ENCODE measurements at places on chromosomes 2 and 18.

DNA sequence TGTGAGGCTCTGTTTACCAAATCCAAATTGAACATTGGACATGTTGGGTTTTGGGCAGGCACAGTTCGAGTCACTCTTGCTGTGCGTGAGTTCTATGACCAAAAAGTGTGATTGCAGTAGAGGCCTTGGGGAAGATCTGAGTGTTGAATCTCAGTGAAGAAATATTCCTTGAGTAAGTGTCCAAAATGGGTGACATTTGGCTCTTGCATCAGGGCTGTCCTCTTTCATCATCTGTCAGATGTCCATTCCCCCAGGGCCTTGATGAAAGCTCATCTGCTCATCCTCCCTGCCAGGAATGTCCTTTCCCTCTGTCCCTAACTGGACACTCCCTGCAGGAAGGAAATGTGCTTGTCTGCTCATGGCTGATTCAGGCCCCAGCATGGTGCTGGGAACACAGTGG, 6.4 kb upstream of the SFTPB start:
- no peak for DNase-seq

GRCh38 chr18:11336241-11336640, 186.9 kb upstream of the PIEZO2 start:
- DNase-seq: no peak

DNA sequence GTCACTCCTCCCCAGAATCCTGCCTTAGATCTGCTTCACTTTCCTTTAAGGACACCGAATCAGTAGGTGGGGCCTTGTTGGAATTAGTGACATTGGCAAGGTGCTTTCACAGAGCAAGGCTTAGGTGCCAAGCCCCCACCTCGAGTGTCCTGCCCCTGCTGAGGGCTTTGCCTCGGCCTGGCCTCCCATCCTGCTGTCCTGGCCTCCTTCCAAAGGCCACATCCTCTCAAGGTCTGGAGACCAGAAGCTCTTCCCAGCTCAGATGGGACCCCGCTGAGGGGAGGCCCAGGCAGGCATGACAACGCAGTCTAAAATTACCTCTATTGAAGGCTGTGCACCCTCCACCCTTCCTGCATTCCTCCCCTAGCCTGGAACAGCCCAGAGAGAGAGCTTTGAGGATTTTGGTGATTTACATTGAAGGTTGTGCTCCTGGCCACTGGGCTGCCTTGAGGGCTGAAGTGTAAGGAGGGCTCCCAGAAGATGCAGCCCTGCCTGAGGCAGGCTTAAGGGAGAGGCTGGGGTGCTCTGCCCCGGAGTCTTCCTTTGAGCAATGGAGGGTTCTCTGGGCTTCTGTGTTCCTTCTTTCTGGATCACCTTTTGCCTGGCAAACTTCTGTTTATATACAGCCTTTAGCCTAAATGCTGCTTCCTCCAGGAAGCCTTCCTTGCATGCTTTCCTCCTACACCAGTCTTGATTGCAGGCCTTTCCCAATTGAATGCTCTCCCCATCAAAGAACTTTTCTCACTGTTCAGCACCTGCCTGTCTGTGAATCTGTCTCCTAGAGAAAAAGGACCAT, 154.4 kb downstream of the DDX1 start:
- no peak for DNase-seq

GRCh38 chr18:23574611-23575308, 11.5 kb downstream of the NPC1 start:
- no peak for DNase-seq

DNA sequence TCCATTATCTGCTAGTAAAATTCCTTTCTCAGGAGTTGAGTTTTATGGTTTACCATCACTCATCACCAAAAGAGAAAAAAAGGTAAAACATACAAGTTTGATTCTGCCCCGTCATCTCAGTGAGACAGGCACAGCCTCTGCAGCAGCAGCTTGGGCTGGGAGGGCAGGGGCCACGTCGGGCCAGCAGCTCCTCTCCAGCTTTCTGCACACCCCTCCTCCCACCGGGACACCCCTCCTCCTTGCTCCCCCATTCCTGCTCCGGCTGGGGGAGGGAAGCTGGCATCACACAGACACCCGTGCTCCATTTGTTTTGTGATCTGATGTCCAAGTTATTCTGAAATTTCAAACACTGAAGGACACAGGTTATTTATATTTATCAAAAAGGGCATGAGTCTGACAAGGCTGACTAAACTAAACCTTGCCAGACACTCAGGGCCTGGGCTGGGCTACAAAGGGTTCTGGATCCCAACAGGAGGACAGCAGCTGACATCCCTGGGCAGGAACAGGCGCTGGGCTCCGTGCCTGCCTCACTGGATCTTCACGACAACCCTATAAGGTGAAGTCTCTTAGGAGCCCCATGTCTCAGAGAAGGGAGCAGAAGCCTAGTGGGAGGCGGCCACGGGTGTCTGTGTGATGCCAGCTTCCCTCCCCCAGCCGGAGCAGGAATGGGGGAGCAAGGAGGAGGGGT, 71.4 kb downstream of the HDAC4 start:
- DNase-seq: no peak

DNA sequence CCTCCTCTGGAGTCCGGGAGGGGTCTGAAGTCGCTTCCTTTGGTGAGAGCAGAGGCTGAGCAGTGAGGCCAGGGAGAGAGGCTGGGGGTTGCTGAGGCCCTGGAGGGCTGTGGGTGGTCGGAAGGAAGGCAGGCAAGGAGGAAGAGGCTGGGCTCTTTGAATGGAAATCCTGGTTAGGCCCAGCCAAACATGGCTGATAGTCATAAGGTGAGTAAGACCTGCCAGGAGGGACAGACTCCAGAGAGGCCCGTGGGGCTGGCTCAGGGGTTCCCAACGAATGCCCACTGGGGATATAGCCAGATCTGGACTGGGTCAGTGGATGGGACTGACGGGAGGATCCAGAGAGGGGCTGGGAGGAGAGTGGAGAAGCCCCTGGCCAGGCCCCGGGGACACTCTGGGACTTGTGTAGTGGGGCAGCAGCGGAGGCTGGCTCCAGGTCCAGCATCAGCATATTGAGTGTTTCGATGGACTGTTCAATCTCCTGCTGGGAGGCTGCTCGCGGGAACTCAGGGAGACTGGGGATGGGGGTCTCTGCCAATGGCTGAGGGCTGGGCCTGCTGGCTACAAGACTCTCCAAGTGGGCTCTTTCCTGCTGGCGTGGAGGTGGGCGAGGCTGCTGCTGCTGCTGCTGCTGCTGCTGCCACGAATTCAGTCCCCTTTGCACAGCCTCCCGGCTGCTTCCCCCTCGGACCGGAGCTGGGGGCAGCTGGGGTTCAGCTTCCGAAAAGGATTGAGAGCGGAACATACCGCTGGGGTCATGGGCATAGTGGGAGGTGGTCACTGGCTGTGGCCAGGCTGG, 155.0 kb downstream of the TNS1 start:
- DNase-seq: no peak

- no peak for DNase-seq
Measured at GRCh38 chr2:161122772-161123530, 37.3 kb upstream of the TANK start.

- no peak for DNase-seq
Measured at GRCh38 chr2:186327251-186327868, 158.7 kb upstream of the ZC3H15 start.

DNA sequence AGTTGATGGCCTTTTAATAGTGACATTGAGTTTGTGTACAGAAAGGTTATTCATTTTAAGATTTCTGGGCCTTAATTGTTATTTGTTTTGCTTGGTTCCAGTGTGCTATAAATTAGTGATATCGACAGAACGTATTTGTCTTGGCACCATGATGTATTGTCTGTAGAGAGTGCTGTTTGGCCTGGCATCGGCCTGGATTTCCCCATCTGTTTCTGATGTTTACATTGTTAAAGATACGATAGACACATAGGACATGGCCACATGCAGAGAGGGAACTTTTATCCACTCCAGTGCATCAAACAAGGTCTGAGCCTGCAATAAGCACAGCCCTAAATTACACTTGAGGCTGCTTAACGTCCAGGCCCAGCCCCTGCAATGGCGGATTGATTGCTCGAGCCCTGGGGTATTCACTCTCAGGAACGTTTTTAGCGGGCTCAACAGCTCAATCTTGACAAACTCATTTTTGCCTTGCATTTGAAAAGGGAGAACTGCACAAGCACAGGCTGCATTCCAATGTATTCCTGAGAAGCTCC, 144.7 kb downstream of the SLC4A3 start:
- peak; percentile 77 for DNase-seq

GRCh38 chr2:98726205-98726604, 4.7 kb downstream of the MGAT4A start:
- no peak for DNase-seq

- no peak for DNase-seq
Measured at GRCh38 chr2:11417946-11418585, 47.9 kb downstream of the E2F6 start.

GRCh38 chr18:32373505-32373904, 97.2 kb downstream of the GAREM1 start:
- DNase-seq: no peak

DNA sequence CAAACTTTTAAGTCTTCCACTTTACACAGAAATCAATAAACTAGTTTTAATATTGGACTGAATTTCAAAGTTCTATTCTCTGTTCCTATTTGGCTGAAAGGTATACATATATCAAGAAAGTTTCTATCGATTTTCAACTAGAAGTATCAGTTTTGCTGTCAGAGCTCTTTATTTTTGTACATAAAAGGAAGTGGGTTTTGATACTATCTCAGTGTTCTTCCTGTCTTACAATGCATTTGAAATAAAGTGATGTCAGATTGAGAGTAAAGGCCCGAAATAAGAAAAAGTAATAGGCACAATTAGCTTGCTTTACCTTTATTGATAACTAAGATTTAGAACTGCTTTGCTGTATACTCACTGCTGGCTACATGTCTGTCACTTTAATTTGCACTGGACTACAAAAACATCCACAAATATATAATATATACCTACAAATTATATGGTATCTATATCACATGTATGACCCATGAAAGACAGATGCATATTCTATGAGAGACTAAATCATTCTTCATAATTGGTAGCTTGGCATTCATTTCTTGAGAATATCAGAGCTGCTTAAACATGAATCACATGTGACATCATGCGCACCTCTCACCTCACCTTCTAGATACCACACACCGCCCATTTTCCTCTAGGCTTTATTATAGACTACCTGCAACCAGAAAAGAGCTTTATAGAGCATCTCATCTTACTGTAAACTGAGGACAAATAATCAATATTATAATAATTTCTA, 83.6 kb downstream of the ASXL2 start:
- DNase-seq: no peak

DNA sequence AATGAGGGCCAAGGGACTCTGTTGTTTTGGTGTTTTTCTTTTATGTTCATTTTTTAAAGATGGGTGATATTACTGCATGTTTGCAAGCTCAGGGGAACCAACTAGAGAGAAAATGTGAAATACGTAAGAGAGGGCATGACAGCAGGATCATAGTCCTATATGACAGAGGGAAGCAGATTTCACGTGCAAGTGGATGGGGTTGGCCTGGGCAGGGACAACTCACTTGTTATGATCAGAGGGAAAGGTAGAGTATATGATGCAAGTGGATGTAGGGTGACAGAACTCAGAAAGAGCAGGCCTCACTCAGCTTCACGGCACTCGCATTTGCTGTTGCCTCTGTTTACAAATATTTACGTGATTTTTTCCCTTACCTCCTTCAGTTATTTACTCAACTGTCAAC, 67.0 kb downstream of the OLA1 start:
- DNase-seq: no peak

DNA sequence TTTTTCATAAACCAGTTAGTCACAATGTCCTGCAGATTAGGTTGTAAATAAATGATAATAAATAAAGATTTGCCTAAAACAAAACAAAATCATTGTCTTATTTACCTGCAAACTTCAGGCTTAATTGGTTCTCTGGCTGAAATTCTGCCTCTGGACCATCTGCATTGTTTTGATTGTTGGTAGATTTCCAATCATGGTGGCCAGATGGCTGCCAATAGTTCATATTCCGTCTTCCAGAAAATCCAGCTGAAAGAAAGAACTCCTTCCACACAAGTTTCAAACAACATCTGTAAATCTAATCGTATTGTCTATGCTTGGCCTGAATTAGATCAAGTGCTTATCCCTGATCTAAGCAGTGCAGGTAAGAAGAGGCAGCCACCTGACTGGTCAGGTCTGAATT, 771.1 kb upstream of the ZEB2 start:
- DNase-seq: no peak

- DNase-seq: no peak
Measured at GRCh38 chr2:102240640-102241370, 54.0 kb downstream of the IL1RL2 start.

DNA sequence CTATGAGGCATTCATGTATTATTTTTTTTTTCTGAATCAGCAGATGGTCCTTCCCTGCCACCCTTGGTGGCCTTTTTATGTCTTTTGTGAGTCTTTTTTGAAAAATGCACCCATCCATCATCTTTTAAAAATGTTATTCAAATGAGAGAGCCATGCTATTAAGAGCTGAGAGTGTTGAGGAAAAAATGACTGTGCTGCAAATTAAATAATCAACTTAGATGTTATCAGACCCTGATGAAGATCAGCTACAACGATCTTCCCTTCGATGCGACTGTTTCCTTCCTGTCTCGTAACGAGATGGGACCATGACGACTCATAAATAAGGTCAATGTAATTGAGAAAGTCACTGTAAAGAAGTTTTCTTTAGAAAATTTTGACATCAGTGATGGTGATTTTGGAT, 44.4 kb downstream of the TRIB2 start:
- DNase-seq: no peak

- peak; percentile 15 for DNase-seq
Measured at GRCh38 chr18:76518123-76518859, 23.2 kb upstream of the ZNF516 start.

GRCh38 chr2:79903222-79904000, 390.6 kb downstream of the CTNNA2 start:
- DNase-seq: no peak

- no peak for DNase-seq
Measured at GRCh38 chr2:11778416-11778815, 32.0 kb downstream of the LPIN1 start.

DNA sequence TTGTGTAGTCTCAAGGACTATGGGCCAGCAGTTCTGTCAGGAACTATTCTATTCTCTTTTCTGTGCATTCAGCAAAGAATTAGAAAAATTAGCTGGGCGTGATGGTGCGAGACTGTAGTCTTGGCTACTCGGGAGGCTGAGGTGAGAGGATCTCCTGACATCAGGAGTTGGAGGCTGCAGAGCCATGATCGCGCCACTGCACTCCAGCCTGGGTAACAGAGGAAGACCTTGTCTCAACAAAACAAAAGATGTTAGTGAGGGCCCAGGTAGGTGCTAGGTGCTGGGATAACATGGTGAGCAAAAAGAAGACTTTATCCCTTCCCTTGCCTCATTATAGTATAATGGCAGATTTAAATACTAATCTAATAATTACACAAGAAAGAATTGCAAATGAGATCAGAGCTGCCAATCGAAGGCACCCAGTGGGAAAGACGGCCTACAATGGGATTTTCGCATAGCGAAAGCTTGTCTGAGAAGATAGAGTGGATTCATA, 447 bp upstream of the MRPL19 start:
- DNase-seq: no peak

DNA sequence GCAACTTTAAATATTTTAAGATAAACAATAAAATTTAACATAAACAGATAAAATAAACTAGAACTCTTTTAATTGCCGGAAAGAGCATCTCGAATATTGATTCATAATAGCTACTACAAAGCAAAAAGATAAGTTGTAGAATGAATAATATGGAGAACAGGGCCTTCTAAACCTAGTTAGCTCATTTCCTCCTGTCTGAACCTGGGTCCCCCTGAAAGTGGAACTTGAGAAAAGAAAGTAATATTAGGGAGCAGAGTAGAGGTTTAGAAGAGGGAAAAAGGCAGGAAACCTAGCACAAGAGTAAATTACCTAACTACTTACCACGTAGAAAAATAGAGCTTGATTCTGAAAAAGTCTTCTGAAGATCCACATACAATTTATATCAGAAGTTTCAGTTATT, 80.7 kb upstream of the NETO1 start:
- DNase-seq: no peak

- no peak for DNase-seq
Measured at GRCh38 chr2:189574793-189575475, 5.7 kb downstream of the SLC40A1 start.
